ENCODE measurements at places on chromosomes 4 and X. TPM values are rescaled to one million over a fixed set of nuclear protein-coding genes. Genes with fewer than 3 reads are reported as not detected.

F11 gene
- total RNA-seq = not detected

GRCh38 chrX:118603981-118604380, 108.4 kb downstream of the DOCK11 start:
- DNase-seq = peak; percentile 10

GRCh38 chr4:40170588-40170987, 26.2 kb upstream of the RHOH start:
- DNase-seq = no peak

PIR gene
- 8.9 TPM for total RNA-seq

CXCL3 gene
- total RNA-seq = 1.4 TPM

DNA sequence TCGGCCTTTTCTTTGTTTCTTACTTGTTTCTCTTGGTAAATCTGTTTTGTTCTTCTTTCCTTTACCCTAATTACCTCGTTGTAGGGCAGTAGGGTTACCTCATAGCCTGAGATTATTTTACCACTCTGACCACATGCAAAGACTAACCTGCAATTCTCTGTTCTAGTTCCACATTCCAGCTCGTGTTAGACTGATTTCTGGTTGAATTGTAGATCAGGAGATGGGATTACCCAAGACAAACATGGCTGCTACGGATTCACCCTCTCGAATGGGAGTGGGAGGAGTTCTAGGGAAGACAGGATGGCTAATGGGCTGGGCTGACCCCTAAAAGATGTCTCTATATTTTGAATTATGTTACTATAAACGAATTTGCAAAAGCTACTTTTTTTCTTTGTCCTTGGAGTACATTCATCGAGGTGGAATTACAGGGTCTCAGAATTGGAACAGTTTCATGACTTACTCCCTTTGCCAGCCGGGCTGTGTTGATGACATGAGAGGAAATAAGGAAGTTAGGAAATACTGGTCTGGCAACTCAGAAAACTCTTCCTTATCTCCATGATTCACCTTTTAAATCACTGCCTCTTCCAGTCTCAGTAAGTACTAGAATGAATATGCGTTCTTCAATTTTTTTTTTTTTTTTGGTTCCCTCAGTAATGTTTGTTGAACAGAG, 36.7 kb upstream of the FBXW7 start:
- DNase-seq = no peak

CXCL10 gene
- not detected for total RNA-seq

DNA sequence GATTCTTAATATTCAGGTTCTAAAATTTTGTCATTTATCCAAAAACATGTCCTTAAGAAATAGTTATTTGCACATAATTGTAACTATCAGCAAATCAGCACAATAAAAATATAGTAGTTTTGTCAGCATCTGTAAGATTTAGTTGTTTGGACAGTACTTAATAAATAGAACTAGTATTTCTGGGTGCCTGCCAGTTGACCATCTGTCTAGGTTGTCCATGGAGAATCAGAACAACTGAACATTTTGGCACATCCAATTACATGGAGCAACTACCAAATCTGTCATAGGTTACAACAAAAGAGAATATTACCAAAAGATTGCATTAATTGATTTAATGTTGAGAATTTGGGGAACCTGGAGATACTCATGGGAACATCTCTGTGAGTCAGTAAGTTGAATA, 305.5 kb upstream of the TACR3 start:
- no peak for DNase-seq

GRCh38 chr4:24881508-24882196, 31.2 kb downstream of the CCDC149 start:
- DNase-seq = no peak

DNA sequence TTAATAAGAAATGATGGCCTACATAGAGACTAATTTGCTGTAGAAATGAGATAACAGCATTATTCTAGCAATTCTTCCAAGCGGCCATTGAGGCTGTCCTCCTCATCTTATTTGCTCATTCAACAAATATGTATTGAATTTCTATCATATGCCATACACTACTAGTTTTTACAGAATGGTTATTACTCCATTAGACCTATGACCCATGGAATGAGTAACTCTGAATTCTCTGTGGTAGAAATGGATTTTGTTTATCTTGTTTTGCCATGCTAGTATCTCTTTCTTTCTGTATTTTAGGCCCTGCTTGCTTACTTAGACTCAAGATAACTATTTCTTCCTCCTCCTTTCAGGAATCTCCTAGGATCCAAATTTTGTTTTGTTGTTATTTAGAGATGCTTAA, 103.5 kb downstream of the RPA4 start:
- no peak for DNase-seq

Data from prostate gland (tissue), 2 donors.